Activated CD8-positive, alpha-beta T cell treated with anti-CD3 and anti-CD28 coated beads for 36 hours (primary cell): ENCODE measurements at places on chromosomes 11 and 22. TPM values are rescaled to one million over a fixed set of nuclear protein-coding genes. Genes with fewer than 3 reads are reported as not detected.
A peak's percentile ranks its signal among the peaks of the same experiment; 100 is the strongest.

The VSIG10L2 gene
- total RNA-seq, result not detected

The NAA40 gene
- total RNA-seq, result 18.5 TPM

The IFITM5 gene
- not detected for total RNA-seq

The PATE1 gene
- total RNA-seq, result not detected

The SNU13 gene
- total RNA-seq, result 299 TPM

The BATF2 gene
- not detected for total RNA-seq

The ZNRF3 gene
- 2.0 TPM for total RNA-seq

DNA sequence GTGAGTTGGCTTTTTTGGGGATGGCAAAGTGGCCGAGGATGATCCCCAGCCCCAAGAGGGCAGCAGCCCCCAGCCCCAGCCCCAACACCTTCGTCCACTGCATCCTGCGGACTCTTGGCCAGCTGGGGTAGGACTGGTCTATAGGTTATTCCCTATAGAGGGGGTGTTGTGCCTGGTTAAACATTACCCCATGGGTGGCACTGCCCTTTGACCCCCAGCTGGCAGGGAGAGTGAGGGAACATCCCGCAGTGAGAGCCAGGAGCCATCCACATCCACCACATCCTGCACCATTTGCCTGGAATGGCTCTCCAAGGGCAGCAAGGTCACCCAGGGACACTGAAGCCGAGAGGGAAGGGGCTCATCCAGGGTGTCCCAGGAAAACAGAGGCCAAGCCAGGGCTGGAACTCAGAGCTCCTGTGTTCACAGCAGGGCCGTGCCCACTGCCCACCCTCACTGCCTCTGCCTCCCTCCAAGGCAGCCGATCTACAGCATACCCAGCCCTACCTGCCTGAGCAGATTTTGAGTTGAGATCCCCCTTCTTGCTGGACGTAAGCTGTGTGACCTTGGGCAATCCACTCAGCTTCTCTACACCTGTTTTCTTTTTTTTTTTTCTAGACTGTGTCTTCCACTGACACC lies at the start of gene NAALADL1:
Gene NAALADL1, minus strand, starts transcription at position 135 of the 636 bp plus-strand sequence. Its CDS starts 32 bp downstream, at position 103.
- no peaks in the 10 kb centered on the region for H3K27me3 ChIP-seq
- no peak within 1 kb of the TSS for H3K4me3 ChIP-seq
- no peaks in the 10 kb centered on the region for H3K36me3 ChIP-seq
- no peak for DNase-seq
- no peak within 1 kb of the TSS for H3K27ac ChIP-seq
- H3K4me1 ChIP-seq, result peaks cover 16% of the 10 kb centered on the region

- peaks cover 24% of the 10 kb centered on the region for H3K36me3 ChIP-seq
- no peak for DNase-seq
- H3K4me3 ChIP-seq, result no peak overlapping the region
- no peaks in the 10 kb centered on the region for H3K27me3 ChIP-seq
- H3K27ac ChIP-seq, result no peak overlapping the region
These were observed 40.8 kb downstream of the PGM2L1 start for GRCh38 chr11:74357449-74357848.

DNA sequence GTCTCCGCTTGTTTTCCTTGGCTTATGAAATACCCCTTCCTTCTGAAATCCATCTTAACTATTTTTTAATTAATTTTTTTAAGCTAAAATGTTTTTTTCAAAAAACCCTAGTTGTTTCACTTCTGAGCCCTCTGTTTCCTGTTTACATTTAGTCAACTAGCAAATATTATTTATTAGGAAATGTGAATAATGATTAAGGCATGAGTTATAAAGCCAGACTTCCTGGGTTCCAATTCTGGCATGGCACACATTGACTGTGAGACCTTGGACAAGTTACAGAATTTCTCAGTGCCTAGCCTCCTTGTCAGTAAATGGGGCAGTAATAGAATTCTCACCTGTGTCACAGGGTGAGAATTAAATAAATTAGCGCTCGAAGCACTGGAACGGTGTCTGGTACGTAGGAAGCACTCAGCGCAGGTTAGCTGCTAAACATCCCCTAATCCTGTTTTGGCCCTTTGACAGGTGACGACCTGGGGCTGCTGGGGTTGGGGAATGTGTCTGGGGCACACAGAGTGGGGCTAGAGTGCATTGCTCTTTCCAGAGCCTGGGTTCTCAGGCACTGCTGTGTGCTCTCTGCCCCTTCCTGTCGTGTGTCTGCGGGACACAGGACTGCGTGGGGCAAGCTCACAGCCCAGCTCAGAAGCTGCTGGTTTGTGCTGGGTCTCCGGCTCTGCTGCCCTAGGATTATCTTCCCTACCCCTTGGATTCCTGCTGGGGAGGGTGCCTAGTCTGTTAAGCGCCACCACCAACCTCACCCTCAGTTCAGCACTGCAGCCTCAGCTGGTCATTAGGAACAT lies 13.1 kb downstream of the PANX1 start:
- H3K36me3 ChIP-seq, result peaks cover 6% of the 10 kb centered on the region
- DNase-seq, result no peak
- no peak overlapping the region for H3K4me3 ChIP-seq
- H3K4me1 ChIP-seq, result peaks cover 71% of the 10 kb centered on the region
- no peaks in the 10 kb centered on the region for H3K27me3 ChIP-seq

GRCh38 chr11:95089620-95090542 lies at the start of gene ENDOD1:
ENDOD1 (plus strand) TSS chr11:95089846; CDS start chr11:95089928, 82 bp downstream.
- H3K27ac ChIP-seq, result peak within 1 kb of the TSS; percentile 95
- no peaks in the 10 kb centered on the region for H3K27me3 ChIP-seq

- H3K4me3 ChIP-seq, result no peak overlapping the region
- no peaks in the 10 kb centered on the region for H3K36me3 ChIP-seq
- no peak for DNase-seq
- H3K27me3 ChIP-seq, result peaks cover 7% of the 10 kb centered on the region
- H3K27ac ChIP-seq, result no peak overlapping the region
- H3K4me1 ChIP-seq, result no peaks in the 10 kb centered on the region
These were observed 36.7 kb downstream of the SPATA19 start for GRCh38 chr11:133808393-133809140.

DNA sequence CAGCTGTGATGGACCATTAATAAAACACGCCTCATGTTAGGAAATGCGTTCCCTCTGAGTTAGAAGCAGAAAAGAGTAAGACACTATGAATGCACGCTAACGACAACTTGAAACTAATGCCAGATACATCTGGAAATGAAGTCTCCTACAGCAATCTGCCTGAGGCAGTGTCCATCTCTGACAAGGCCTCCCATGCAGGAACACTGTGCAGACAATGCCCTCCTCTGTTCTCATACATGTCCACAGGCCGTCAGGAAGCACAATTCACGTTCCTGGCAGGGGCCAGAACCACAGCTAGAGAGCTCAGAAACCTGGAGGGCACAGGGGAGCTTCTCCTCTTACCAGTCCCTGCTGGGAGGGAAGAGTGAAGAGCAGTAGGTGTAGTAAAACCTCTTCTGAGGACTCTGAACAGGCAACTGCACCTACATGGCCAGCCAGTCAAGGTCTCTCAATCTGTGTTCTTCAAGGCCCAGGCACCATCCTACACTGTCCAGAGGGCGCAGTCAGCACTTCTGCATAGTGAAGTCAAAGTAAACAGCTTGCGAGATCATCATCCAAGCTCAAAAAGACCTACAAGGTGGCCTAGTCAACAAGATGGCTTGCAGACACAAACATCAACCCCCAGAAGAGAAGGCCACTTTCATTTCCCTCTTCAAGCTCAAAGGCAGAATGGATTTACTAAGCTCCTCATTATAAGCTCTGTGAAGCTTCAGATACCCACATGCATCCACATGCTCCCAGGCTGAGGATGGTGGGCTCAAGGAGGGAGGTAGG lies 41.5 kb upstream of the CYP2D6 start:
- DNase-seq, result no peak
- H3K4me1 ChIP-seq, result peaks cover 29% of the 10 kb centered on the region
- no peak overlapping the region for H3K4me3 ChIP-seq
- H3K36me3 ChIP-seq, result peaks cover 14% of the 10 kb centered on the region

DNA sequence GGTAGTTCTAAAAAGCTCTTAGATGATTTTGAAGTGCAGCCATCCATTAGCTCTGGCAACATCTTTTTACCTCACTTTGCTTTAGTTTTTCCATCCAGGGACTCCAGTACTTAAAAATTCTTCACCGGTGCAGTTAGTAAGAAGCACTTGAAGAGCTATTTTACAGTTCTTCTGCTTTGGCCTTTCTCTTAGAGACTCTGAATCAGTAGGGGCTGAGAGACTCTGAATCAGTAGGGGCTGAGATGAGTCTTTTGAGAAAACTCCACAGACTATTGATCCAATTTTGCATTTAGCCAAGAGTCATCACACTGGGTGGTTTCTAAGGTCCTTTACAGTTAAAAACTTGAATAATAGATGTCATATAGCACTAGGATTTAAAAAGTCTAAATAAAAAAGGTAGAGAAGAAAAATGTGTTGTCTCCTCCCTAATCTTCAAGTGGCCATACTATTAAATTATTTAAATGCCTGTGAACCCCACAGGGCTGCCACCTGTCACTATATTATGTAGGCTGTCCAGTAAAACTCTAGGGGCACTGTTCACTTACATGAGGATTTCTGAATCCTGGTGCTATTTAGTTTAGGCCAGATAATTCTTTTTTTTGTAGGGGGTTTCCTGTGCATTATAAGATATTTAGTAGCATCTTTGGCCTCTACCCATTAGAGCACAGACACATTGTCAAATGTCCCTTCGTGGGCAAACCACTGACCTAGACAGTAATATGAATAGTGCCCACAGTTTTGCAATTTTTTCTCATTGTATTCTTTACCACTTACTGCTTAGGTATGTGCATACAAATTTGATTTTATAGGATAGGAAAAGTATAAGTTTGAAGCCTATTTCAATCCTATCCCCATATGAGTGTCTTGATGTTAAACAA lies 26.3 kb upstream of the HIKESHI start:
- DNase-seq, result no peak
- no peak overlapping the region for H3K4me3 ChIP-seq
- peaks cover 35% of the 10 kb centered on the region for H3K4me1 ChIP-seq
- no peak overlapping the region for H3K27ac ChIP-seq
